Stimulated activated naive CD8-positive, alpha-beta T cell treated with anti-CD3 and anti-CD28 coated beads, Interleukin-15, amount 100 ng/mL, for 72 hours (primary cell): ENCODE measurements at places on chromosomes 2 and 18.

DNA sequence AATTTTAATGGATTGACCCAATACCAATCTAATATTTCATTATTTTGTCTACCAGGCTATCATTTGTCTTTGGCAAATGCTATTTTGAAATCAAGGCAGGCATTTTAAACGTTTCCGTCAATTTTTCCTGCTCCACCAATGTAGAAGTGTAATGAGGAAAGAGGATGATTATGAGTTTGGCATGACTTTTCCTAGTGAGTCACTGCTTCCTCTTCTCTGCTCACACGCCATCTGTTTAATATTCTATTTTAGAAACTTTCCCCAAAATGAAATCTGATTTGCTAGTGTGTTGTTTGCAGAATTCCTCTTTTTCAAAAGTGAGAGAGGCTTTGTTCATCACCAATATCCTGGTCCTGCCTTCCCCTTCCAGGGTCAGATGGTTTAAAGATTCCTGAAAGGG lies 42.5 kb upstream of the PID1 start:
- no peak for DNase-seq

DNA sequence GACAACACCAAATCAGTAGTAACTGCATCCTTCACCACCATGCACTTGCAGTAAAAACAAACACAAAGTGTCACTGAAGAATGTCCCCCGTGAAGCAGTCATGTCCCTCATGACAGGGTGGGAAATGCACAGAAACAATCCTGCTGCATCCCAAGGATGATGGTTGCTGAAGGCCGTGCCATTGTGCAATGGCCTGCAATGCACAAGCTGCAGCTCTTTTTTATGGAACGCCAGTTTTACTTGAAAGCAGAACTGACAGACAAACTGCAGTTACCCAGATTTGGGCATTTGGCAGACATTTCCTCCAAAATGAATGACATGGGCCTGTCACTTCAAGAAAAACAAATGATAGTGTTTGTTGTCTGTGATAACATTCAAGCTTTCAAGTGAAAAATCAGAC lies 2.4 kb upstream of the CHST10 start:
- DNase-seq, result no peak

- DNase-seq, result no peak
Measured at GRCh38 chr18:45894818-45895217, 69.3 kb downstream of the SIGLEC15 start.

DNA sequence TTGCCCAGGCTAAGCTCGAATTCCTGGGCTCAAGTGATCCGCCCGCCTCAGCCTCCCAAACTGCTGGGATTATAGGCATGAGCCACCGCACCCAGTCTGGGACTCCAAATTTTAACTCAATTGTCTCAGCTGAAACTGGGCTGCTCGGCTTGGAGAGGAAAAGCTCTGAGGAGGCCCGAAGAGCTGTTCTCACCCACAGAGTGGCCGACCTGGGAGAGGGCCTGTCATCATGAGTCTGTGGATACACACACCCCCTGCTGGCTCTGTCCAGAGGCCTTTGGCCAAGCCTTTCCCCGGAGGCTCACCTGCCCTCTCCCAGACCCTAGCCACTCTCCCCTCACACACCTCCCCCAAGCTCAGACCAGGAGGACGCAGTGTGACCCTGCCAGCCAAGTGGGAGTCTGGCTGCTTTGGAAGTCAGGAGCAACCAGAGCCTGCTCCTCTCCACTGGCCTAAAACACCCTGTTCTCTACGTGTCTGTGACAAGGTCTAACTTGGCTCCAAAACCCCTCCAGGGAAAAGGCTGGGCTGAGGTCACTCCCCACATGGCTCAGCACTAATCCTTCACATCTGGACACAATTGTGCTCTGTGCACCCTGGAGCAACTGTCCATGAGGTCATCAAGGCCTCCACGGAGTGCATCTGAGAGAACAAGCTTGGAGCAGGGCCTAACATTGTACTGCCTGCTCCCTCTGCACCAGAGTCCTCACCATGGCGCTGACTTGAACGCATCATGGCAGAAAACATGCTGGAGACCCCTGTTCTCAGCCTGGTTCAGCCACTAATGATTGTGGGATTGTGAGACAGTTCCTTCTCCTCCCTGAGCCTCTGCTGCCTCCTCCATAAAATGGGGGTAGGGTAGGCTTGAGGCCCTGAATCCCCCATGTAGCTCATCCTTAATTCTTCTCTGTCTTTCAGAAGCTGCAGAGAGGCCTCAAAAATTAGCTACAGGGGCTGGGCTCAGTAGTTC lies 49.9 kb upstream of the RAB6C start:
- DNase-seq, result no peak

DNA sequence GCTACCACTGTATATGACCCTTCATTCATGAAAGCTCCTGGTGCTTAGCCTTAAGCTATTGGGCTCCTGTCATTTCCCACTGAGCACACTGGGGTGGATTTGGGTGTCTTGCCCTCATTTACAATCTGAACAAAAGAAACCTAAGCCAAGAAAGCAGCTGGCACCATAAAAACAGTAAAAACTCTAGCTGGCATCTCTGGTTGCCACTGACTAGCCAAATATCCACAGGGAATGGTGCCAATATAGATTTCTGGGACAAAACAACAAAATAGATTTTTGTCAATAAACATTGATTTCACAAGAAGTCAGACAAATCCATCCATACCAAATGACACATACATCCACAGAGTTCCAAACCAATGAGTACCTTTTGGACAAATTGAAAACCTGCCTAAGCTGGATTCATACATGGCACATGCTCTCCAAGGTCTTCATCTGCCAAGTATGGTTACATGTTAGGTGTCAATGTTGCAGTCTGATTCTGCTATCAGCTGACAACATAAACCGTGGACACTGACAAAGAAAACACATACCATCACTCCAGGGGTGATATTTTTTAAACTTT lies 1081.5 kb upstream of the ZEB2 start:
- no peak for DNase-seq

DNA sequence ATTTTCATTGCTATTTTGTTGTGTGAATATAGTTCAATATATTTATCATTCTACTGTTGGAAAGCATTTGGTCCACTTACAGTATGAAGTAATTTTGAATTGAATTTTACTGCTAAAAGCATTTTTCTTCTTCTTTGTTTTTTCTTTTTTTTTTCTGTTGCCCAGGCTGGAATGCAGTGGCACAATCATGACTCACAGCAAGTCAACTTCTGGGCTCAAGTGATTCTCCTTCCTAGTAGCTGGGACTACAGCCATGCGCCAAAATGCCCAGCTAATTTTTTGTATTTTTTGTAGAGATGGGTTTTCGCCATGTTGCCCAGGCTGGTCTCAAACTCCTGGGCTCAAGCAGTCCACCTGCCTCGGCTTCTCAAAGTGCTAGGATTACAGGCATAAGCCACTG lies 2.4 kb upstream of the ETAA1 start:
- DNase-seq, result no peak

DNA sequence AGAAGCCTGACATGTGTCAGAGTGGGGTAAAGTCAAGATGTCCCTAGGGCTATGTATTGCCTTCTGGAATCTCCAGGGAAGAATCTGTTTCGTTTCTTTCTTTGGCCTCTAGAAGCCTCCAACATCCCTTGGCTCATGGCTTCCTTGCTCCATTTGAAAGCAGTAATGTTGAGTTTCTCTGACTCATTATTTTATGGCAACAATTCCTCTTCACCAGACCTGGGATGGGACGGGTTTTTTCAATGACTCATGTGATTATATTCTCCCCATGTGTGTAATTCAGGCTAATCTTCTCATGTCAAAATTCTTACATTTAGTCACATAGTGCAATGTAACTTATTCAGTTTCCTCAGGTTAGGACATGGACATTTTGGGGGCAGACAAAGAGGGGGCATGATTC lies 1038.6 kb downstream of the CBLN2 start:
- no peak for DNase-seq

- DNase-seq, result peak; percentile 37
Measured at GRCh38 chr2:241108271-241109209, 6.5 kb upstream of the MTERF4 start.

GRCh38 chr2:232927032-232927792 lies 57.1 kb downstream of the SNORC start:
- DNase-seq, result no peak

DNA sequence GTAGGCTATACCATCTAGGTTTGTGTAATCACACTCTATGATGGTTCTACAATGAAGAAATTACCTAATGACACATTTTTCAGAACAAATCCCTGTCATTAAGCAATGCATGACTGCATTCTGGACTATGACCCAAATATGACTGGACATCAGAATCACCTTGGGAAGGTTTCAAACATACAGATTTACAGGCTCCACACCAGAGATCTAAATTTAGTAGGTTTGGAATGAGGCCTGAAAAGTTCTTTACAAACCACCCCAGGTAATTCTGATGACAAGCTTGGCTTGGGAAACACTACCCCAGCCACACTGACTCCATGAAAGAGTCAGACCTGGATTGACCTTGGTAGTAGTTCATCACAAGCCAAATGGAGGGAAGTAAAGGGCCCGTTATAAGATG lies 52.2 kb upstream of the NFE2L2 start:
- DNase-seq, result no peak

GRCh38 chr2:105405291-105405690 lies 6.4 kb upstream of the FHL2 start:
- no peak for DNase-seq

GRCh38 chr2:148259674-148260073 lies 238.8 kb downstream of the MBD5 start:
- no peak for DNase-seq

DNA sequence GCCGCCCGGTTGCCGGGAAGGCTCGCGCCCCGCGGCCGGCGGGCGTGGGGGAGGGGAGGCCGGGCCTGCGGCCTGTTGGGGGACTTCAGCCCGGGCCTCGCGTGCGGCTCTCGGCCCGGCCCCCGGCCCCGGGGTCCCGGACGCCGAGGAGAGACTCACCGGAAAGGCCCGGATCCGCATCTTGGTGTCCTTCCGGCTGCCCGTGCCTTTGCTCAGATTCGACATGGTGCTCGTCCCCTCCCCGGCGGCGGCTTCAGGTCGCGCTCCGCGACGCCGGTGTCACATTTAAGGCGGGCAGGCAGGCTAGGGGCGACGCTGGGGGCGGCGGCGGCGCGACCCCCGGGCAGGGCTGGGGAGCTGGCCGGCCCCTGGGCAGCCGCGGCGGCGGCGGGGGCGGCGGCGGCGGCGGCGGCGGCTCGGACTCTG lies 365 bp downstream of the CUL3 start:
- peak; percentile 72 for DNase-seq

DNA sequence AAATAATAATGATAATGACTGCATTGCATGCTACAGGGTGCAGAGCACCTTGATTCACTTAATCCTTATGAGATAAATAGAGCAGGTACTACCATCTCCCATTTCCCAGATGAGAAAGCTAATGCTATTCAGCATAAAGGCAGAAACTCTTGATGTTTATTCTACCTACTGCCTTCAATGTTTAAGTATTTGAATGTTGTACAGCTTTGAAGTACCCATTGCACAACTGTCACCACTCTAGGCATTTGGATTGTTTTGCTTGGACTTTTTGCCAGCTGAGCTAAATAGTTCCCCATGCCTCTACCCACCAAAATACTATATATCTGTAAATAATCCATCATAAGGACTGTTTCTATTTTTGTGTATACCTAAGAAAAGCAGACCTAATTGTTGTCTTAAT lies 7.7 kb upstream of the MXD1 start:
- DNase-seq, result no peak

DNA sequence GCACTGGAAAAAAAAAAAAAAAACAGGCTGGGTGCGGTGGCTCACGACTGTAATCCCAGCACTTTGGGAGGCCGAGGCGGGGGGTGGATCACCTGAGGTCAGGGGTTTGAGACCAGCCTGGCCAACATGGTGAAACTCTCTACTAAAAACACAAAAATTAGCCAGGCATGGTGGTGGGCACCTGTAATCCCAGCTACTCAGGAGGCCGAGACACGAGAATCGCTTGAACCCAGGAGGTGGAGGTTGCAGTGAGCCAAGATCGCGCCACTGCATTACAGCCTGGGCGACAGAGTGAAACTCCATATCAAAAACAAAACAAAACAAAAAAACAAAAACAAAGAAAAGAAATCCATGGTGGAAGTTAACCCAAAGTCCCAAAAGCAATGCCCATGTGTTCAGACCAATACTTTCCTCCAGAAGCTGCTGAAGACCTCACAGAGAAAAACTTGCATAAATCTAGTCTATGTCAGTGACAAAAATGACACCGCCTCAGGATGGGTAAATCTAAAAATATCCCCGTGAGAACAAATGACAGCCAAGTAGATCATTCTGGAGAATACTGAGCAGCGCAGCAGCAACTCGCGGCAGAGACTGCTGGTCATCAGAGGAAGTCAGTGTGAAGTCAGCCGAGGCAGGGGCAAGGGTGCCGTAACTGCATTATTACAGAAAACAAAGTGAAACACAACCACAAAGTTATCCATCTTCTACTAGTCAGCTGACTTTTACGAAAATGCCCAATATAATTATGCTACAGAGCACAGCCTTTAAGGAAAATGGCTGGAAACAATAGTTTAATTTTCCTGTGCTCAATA lies 41.0 kb downstream of the LPIN2 start:
- peak; percentile 61 for DNase-seq
